HEK293T (cell line): ENCODE measurements at places on chromosomes 11 and 22.

DNA sequence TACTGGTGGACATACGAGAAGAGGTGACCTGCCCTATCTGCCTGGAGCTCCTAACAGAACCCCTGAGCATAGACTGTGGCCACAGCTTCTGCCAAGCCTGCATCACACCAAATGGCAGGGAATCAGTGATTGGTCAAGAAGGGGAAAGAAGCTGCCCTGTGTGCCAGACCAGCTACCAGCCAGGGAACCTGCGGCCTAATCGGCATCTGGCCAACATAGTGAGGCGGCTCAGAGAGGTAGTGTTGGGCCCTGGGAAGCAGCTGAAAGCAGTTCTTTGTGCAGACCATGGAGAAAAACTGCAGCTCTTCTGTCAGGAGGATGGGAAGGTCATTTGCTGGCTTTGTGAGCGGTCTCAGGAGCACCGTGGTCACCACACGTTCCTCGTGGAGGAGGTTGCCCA, 6.9 kb downstream of the TRIM6 start:
- no peak for DNase-seq

DNA sequence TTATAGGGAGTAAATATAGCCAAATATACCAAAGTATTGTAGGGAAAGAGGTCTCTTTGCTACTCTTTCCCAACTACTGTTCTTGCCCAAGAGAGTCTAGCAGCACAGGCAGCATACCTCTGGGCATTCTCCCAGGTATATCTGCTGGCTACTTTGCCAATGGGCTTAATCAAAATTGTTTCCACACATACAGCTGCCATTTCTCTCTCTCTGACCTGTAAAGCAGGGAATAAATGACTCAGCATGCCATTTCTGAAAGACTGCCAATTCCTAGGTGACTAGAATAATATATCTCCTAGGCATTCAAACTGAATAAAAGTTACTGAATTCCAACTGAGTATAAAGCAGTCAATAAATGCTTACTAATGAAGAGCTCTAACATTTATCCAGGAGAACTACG, 44.6 kb downstream of the RDX start:
- DNase-seq = no peak

DNA sequence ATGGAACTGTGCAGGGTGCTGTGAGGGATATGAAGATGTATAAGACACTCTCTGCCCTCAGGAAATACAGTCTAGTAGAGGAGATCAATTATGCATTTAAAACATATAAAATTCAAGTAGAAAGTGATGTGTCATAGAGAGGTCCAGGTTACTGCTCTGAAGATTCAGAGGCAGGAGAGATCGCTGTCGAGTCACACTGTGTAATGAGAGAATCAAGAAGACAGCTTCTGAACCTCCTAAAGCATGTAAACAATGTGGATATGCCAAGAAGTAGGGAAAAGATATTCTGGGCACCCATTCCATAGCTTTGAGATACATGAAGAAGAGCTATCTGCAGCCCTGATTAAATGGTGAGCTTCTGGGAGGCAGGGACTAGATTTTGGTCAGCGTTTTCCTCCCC, 16.7 kb downstream of the SSH3 start:
- no peak for DNase-seq

DNA sequence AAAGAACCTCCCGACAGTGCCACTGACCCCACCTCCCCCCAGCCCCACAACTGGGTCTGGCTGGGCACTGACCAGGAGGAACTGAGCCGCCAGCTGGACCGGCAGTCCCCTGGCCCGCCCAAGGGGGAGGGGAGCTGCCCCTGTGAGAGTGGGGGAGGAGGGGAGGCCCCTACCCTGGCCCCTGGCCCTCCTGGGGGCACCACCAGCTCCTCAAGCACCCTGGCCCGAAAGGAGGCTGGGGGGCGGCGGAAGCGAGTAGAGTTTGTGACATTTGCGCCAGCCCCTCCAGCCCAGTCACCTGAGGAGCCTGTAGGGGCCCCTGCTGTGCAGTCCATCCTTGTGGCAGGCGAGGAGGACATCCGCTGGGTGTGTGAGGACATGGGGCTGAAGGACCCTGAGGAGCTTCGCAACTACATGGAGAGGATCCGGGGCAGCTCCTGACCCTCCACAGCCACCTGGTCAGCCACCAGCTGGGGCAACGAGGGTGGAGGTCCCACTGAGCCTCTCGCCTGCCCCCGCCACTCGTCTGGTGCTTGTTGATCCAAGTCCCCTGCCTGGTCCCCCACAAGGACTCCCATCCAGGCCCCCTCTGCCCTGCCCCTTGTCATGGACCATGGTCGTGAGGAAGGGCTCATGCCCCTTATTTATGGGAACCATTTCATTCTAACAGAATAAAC, 12.3 kb downstream of the TMEM132A start:
- no peak for DNase-seq

DNA sequence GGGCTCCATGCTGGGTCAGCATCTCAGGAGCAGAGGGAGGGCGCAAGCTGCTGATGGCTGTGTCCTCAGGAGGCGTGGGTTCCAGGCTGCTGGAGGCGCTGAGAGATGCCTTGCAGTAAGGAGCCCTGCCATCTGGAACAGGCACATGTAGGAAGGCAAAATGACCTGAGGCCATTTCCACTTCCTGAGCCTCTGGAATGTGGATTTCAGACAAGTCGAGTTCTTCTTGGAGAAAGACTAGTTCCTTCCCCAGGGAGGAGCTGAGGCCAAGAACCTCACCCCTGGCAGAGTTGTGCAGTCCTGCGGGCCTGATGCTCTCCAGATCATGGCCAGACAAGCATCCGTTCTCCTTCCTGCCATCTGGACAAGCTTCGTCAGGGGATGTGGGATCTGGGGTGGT, 19.3 kb downstream of the HPS4 start:
- DNase-seq = no peak

- no peak for DNase-seq
Observed at GRCh38 chr11:34366522-34366921, 8.7 kb upstream of the ABTB2 start.

- DNase-seq = no peak
Observed at GRCh38 chr11:22456993-22457762, 119.0 kb downstream of the SLC17A6 start.

DNA sequence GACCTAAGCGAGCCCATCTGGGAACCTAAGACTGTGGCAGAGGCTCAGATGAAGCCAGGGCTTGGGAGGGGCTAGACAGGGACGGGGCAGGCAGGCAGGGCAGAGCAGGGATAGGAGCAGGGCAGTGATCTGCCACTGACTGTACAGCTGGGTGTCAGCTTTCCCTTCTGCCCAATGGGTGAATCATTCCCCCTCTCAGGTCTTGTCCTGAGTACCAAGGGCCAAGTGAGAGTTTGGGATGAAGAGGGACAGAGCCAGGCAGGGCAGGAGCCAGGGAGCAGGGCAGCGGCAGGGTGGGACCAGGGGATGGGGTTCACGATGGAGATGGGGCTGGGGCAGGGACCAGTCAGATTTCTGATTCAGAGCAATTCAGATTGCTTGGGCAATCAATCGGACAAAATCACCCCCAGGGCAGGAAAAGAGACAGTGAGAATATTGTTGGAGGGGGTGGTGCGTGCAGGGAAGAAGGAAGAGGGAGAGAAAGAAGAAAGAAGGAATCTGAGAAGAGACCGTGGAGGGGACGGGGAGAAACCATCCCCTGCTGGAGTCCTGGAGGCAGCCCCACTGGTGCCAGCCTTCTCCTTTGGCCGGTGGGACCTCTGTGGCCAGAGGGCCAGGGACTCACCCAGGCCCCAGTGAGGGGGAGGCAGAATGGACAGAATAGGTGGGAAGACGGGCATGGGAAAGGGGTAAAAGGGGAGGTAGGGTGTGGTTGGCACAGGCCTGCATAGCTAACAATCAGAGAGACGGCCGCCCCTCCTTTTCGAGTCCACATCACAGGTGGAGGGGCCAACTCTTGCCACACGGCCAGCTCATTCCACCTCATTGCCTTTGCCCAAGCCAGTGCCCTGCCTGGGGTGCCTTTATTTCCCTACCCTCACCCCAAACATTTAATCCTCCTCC, 47.2 kb downstream of the CYTH4 start:
- no peak for DNase-seq

GRCh38 chr22:46251266-46251665, 1.2 kb upstream of the CDPF1 start:
- DNase-seq = no peak

DNA sequence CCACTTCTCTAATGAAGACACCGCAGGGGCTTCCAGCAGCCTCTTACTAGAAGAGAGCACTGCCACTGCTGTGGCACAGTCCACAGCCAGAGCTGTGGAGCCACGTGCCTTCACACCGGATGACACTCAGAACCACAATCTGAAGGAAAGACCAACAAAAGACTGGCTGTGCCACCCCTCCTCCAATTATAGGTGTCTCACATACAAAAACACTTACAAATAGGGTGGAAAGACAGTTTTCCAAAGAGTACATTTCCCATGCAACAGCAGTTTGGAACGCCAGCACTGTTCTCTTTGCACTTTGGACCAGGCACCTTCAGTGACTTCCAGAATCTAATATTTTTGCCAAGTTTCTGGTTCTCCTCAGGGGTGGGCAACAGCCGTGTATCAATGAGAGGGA, 38.0 kb upstream of the SLC25A1 start:
- no peak for DNase-seq

DNA sequence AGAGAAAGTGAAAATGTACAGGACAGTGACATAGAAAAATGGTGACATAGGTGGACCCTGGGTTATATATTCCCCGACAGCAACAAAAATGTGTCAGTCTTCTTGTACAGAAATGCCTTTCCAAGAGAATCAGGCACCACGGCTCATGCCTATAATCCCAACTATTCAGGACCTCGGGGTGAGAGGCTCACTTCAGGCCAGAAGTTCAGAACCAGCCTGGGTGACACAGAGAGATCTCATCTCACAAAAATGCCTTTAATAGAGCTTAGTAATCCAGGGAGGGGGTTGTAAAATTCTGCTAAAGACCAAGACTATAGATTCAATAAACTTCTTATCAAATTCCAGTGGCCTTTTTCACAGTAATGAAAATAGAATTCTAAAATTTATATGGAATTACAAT, 10.7 kb downstream of the ZNF195 start:
- DNase-seq = no peak

- no peak for DNase-seq
Observed at GRCh38 chr22:41935015-41935351, 8.4 kb upstream of the TNFRSF13C start.

DNA sequence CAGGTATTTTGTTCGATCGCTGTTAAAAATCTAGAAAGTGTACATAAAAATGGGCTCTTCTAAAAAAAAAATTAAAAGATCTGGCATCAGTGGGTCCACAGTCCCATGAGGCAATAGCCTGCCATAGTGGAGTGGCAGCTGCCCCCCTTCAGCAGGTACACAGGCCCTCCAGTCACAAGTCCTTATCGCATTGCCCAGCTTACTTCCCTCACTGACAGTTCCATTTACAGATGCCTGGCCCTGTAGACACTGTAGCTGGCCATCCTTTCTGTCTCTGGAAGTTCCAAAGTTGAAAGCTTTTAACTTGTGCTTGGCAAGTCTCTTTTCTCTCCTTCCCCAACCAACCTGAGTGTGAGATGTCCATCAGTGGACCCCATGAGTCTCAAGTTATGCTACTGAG, 11.4 kb downstream of the ZNRF3 start:
- no peak for DNase-seq

DNA sequence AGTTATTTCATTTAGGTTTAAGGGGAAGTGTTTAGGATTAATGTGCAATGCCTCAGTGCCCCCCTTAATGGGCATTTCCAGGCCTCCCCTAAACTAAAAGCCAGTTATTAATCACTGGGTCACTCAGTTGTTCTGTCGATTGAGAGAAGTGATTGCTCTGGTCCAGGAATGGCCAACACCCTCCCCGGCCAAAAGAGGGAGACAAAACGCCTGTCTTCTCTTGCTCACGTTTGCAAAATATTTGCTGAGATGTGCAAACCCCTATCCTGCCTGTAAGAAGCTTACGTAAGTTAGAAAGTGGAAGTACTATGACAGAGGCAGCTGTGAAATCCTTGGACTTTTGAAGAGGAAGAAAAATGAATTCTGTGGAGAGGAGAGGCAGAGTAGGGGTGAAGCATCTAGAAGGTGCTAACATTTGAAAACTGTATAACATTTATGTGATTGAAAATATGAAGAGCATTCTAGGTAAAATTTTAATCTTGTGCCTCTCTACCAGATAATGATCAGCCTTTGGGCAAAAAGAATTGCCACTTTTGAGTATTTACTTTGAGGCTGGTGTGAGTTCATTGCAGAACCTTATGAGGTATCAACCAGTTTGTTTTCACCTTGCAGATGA, 37.7 kb downstream of the NTM start:
- DNase-seq = peak; percentile 31

DNA sequence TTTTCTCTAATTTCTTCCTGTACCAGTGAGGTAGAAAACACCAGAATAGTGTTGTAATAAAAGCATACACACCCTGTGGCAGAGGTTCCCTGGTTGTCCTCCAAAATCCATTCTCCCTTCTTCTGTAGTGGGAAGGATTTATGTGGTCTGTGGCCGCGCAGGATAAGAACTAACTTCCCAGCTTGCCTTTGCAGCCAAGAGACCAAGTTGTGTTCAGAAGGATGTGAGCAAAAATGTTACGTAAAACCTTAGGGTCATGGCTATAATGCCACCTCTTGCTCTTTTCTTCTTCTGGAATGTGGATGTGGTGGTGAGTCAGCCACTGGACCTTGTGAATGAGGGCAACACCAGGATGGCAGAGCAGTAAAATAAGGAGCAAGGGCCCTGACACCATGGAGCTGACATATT, 28.4 kb downstream of the CCDC90B start:
- DNase-seq = no peak

- no peak for DNase-seq
Observed at GRCh38 chr11:63563201-63564055, at the start of gene PLAAT2. Gene PLAAT2, minus strand, starts transcription at chr11:63563379. Its CDS starts 55 bp downstream, at chr11:63563324.

- DNase-seq = peak; percentile 90
Observed at GRCh38 chr11:69443138-69443967, 38.1 kb upstream of the LINC01488 start.

DNA sequence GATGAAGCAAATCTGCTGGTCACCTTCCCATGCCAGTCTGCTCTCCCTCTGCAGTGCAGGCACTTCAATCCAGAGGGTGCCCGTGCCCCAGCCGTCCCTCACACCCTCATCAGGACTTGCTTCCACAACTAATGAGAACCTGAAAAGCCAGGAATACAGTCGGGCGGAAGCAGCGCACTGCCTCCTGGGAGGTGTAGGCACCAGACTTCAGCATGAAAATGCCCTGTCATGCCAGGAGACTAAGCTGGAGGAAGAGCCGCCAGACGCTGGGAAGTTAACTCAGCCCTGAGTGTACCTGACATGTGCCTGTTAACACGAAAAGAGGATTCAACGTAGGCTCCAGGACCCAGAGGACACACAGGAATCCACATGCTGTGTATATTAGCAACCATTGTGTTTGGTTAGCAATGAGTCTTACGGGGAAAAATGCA, 40.1 kb upstream of the FLI1 start:
- no peak for DNase-seq

DNA sequence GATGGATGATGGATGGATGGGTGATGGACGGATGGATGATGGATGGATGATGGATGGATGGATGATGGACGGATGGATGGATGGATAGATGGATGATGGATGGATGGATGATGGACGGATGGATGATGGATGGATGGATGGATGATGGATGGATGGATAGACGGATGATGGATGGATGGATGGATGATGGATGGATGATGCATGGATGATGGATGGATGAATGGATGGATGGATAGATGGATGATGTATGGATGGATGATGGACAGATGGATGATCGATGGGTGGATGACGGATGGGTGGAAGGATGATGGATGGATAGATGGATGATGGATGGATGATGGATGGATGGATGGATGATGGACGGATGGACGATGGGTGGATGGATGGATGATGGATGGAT, 21.1 kb downstream of the KCTD17 start:
- DNase-seq = no peak
